Stimulated activated CD8-positive, alpha-beta memory T cell treated with anti-CD3 and anti-CD28 coated beads, Interleukin-7, amount 100 ng/mL, for 1 hour (primary cell): ENCODE measurements at places on chromosomes 12 and 14.
A peak's percentile ranks its signal among the peaks of the same experiment; 100 is the strongest.

DNA sequence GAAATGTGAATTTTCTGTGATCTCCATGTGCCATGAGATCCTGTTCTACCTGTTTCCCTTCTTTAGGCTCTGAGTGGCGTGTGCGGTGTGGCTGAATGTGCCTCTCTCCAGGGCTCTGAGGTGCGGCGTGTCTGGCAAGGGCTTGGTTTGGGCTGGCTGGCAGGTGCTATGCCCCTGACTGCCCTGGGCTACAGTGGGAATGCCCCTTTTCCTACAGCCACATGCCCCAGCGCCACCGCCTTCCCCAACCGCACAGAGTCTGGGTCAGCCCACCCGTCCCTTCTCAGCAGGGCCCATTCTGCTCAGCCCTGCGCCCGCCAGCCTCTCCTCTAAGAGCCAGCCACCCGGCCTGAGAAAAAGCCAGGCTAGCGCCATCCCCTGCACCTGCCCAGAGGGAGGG is 24.7 kb downstream of the BTBD6 start:
- DNase-seq = no peak

- DNase-seq = no peak
These were observed 201.7 kb downstream of the EXOC5 start for GRCh38 chr14:57066887-57067513.

DNA sequence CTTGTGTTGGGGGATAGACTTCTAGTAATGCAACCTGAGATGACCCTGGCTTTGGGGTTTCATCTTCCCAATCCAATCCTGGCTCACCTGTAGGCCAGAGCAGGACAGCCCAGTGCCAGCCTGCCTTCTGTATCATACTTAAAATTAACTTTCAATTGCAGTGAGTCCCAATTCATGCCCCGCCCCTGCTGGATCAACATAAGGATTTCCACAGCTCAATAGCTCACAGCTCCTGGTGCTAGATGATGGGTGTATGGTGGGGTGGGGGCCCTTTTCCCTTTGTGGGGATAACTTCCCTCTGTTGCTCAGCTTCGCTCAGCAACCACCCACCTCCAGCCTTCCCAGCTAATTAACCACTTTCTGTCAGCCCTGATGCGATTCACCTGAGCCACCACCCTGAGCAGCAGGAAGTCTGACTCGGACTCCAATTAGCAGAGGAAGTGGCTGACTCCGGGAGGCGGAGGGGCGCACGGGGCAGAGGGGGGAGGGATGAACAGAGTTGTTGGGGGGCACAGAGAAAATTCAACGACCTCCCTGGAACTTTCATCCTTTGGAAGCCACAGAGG is 24.3 kb upstream of the CHGA start:
- DNase-seq = no peak

GRCh38 chr12:51419425-51420193 is 5.0 kb upstream of the SLC4A8 start:
- no peak for DNase-seq

GRCh38 chr12:67748743-67749040 is 100.1 kb downstream of the DYRK2 start:
- no peak for DNase-seq

DNA sequence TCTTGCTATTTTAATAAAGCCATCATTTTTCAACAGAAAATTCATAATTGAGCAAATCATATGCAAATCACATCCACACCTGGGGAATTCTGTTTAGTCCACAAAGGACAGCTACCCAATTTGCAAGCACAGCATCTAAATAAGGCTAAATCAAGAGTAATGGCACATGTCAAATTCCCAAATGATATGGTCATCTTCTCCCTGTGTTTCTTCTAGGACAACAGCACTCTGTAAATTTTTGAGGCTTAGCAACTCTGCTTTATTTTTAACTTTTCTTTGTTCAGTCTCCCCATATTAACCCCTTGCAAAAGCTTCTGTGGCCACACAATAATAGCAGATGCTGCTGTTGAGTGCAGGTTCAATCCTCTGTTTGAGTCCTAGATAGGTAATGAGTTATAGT is 155.6 kb upstream of the DAAM1 start:
- DNase-seq = no peak

DNA sequence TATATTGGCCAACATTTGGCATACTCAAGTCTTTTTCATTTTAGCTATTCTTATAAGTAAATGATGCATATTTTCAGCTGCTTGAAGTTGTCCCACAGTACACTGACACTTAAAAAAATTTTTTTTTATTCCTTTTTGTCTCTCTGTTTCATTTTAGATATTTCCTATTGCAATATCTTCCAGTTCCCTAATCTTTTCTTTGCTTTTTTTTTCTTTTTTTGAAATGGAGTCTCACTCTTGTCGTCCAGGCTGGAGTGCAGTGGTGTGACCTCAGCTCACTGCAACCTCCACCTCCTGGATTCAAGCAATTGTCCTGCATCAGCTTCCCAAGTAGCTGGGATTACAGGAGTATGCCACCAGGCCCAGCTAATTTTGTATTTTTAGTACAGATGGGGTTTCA is 217.4 kb upstream of the KRR1 start:
- DNase-seq = no peak

- no peak for DNase-seq
These were observed 10.3 kb upstream of the MYL2 start for GRCh38 chr12:110930348-110931314.

DNA sequence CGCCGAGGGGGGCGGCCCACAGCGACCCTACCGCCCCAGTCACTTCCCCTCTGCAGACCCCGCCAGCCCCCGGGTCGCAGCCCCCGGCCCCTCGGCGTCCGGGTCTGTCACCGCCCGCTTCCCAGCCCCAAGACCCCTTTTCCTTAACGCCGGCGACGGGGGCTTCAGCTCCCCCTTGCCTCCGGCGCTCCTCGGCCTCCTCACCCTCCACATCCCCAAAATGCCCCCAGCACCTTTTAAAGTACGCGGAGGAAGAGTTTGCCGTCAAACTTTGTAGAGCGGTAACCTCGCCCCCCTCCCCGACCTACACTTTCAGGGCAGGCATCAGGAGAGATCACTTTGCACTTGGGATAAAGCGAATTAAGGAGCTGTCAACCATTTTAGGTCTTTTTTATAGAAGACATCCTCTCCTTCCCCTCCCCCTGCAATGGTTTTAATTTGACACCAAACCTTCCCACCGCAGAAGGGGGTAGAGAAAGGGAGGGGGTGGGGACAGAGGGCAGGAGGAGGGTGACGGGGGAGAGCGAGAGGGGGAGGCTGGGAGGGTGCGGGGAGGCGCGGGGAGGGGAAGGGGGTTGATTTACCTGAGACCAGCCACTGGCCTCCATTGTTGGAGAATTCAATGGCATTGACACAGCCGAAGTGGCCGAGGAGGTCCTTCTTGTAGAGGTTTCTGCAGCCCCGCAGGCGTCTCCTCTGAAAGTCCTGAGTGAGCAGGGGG is 578 bp downstream of the DCAF5 start:
- peak; percentile 4 for DNase-seq

DNA sequence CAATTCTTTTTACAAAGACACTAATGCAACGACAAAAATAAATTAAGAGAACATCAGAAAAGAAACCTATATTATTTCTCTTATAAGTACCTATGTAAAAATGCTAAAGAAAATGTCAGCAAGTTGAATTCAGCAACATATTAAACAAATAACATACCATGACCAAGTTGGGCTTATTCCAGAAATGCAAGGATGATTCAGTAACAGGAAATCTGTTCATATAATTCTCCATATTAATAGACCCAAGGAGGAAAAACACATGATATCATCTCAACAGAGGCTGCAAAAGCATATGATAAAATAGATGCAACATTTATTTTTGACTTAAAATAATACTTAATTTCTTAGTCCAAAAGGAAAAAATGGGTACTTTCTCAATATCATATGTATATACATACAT is 25.1 kb upstream of the GPHB5 start:
- no peak for DNase-seq

GRCh38 chr14:104392001-104392395 is 187.6 kb upstream of the C14orf180 start:
- no peak for DNase-seq
